Ascending aorta (tissue), 2 donors: ENCODE measurements at places on chromosomes 4 and X.

- DNase-seq: no peak
These were observed 23.5 kb upstream of the TMEM165 start for GRCh38 chr4:55372259-55372658.

- DNase-seq: no peak
These were observed 1674.0 kb upstream of the PCDH7 start for GRCh38 chr4:29046186-29046585.

DNA sequence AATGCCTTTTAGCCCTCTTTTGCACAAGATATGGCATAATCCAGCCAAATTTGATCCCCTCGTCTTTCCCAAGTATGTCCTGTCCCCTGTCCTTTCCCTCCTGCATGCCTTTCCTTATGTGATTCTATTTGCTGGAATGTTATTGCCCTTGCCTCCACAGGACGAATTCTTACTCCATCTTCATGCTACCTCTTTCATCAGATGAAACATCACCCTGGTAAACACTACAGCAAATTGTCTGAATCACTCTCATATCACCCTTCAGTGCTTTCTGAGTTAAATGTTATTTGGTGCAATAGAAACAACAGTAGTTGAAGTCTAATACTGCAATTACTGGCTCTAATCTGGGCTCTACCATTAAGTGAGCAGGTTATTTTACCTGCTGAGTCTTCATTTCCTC is 52.2 kb upstream of the FAT1 start:
- no peak for DNase-seq

DNA sequence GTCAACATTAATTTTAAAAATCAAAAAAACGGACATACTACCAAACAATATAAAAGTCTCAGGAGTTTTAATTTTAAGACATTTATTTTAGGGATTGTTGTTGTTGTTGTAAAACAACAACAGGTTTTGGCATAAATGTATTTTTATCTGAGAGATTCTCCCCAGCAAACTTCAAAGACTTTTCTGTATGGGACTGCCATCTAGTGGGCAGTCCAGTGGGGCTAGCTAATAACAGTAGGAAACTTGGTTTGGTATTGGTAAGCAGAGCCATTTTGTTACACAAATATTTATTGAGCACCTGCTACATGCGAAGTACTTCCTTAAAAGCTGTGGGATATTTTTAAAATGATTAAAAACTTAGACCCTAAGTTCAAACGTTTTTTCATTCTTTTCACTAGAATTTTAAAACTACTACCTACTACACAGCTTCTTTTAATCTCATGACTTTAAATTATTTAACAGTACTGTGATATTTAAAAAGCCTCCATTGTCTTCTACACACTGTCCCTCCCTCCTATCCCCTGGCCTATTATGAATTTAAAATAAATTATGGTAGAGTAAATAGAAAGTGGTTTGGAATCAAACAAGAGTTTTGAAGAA is 1028.4 kb upstream of the INTU start:
- no peak for DNase-seq

DNA sequence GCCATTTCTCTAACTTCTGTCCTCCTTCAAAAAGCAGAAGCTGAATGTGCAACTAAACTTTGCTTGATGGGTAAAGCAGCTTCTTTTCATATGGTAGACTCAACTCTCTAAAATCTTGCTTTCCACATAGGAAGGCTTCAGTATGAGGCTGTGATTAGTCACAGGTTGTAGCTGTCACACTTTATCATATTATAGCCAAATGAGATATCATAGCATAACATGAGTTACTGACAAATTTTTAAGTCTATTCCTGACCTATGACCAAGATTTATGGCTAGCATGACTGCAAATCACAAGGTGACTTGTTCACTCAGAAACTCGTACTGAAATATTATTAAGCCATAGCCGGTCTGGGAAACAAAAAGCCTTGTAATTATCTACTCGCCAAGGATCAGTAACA is 998.6 kb downstream of the RPA4 start:
- no peak for DNase-seq

- DNase-seq: no peak
These were observed 8.6 kb upstream of the CLDN24 start for GRCh38 chr4:183330841-183331240.

- no peak for DNase-seq
These were observed 19.0 kb downstream of the SLC2A9 start for GRCh38 chr4:10002278-10002677.

- DNase-seq: no peak
These were observed 62.9 kb upstream of the HOPX start for GRCh38 chr4:56744030-56744429.

DNA sequence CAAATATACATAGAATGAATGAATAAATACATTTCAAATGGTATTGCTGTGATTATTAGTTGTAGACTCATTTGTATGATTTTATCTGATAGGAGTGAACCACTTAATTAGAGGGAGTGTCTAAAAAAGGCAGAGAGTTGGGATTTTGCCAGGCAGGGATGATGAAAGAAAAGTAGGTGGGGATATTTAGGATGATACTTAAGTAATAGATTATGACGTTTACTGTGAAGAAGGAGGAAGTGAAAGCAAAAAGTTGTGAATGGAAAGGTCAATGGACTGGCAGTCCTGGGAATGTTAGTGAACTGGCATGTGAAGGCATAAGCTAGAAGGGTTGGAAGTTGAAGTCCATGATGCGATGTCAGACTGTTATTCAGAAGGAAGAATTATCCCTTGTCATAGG is 917.1 kb downstream of the RAPGEF2 start:
- no peak for DNase-seq

GRCh38 chrX:150870487-150871340 is 27.8 kb downstream of the CD99L2 start:
- no peak for DNase-seq
